A549 treated with GW870086 at 1 μM for 4 hours (cell line): ENCODE measurements at places on chromosomes 13 and 19. TPM values are rescaled to one million over a fixed set of nuclear protein-coding genes. Genes with fewer than 3 reads are reported as not detected.

The ATXN8OS gene
- total RNA-seq: not detected in 5 replicates

The GIPR gene
- 2.4 to 5.1 TPM (median 3.9 TPM) in 5 replicates for total RNA-seq

The DNAAF3 gene
- total RNA-seq: 3.7 to 7.7 TPM (median 5.7 TPM) in 5 replicates

The FKRP gene
- total RNA-seq: 17.6 to 20.8 TPM (median 19.2 TPM) in 5 replicates

The CYP2F1 gene
- not detected in 5 replicates for total RNA-seq

The CCNA1 gene
- total RNA-seq: 0.25 to 0.54 TPM (median 0.38 TPM) in 5 replicates

The C19orf38 gene
- 0.21 to 0.23 TPM in 2 of 5 replicates, not detected in the others for total RNA-seq

The DEDD2 gene
- total RNA-seq: 54.3 to 74.7 TPM (median 66.0 TPM) in 5 replicates

The SMAD9 gene
- 0.05 to 0.10 TPM (median 0.06 TPM) in 5 replicates for total RNA-seq

The SIN3B gene
- 16.7 to 21.6 TPM (median 20.7 TPM) in 5 replicates for total RNA-seq

The KLK6 gene
- 0.15 to 1.5 TPM (median 0.28 TPM) in 5 replicates for total RNA-seq

The SIGLEC8 gene
- total RNA-seq: not detected in 5 replicates

The ZNF548 gene
- total RNA-seq: 2.2 to 4.6 TPM (median 3.9 TPM) in 5 replicates

The CNN1 gene
- total RNA-seq: 0.25 to 0.80 TPM (median 0.48 TPM) in 5 replicates

The C1QTNF9 gene
- not detected in 5 replicates for total RNA-seq

The CPB2 gene
- not detected in 5 replicates for total RNA-seq

The ZNF560 gene
- total RNA-seq: not detected in 5 replicates

The CYP2A6 gene
- total RNA-seq: not detected in 5 replicates
